ENCODE measurements at places on chromosomes 2 and 18.

GRCh38 chr18:61545281-61546245, 212.3 kb downstream of the CDH20 start:
- DNase-seq, result no peak

DNA sequence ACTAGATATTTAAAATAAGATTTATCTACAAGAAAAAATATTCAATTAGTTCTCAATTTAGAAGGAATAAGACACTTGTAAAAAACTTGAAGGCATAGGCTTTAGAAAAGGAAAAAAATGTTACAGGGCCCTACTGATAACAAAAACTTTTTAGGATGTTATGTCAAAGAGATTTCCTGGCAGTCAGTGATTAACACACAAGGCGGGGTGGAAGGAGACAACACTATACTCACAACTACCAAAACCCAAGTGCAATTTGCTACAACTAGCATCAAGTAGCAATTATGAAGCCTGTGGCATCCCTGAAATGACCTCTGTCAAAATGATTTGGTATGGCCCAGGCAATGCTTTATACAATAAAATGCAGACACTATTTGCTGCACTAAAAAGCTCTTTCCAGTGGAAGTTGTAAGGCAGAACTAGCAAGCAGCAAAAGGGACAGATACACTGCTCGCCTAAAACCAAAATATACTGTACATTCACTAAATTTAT, 15.3 kb downstream of the STRN start:
- no peak for DNase-seq

GRCh38 chr2:144213797-144214196, 306.1 kb downstream of the ZEB2 start:
- DNase-seq, result no peak

GRCh38 chr18:12867441-12868123, 16.5 kb downstream of the PTPN2 start:
- no peak for DNase-seq

- DNase-seq, result no peak
Observed at GRCh38 chr2:144459286-144459685, 60.6 kb downstream of the ZEB2 start.

DNA sequence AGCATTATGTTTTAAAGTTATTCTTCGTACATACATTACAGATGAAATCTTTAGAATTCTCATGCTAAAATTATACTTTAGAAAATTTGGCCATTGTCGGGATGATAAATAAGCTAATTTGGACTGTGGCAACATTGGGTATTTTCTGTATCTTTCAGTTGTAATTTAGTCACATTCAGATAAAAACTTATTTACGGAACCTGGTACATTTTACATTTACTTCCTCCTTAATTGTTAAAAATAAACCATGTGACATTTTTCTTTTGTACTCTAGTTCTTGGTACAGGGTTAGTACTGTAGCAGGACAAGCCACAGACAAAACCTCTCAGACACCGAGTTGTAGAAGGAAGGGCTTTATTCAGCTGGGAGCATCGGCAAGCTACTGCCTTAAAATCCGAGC, 4.2 kb downstream of the CNDP2 start:
- no peak for DNase-seq

- no peak for DNase-seq
Observed at GRCh38 chr2:148909114-148909513, 34.1 kb downstream of the KIF5C start.

GRCh38 chr2:144751142-144751905, 231.4 kb upstream of the ZEB2 start:
- no peak for DNase-seq

- DNase-seq, result no peak
Observed at GRCh38 chr2:60486067-60486466, 67.4 kb downstream of the BCL11A start.
